ENCODE measurements at places on chromosomes 1 and 21.

- DNase-seq = no peak
Observed at GRCh38 chr1:10900691-10901090, 104.2 kb upstream of the CASZ1 start.

GRCh38 chr1:59292562-59292961 lies 4.3 kb upstream of the FGGY start:
- peak; percentile 34 for DNase-seq

- DNase-seq = no peak
Observed at GRCh38 chr1:192986110-192986747, 72.9 kb downstream of the UCHL5 start.

- no peak for DNase-seq
Observed at GRCh38 chr1:244869364-244869827, 5.1 kb upstream of the HNRNPU start.
